ENCODE measurements at places on chromosomes 5 and 9.

GRCh38 chr9:35110327-35110761 is 5.3 kb downstream of the ATOSB start:
- no peak for DNase-seq

DNA sequence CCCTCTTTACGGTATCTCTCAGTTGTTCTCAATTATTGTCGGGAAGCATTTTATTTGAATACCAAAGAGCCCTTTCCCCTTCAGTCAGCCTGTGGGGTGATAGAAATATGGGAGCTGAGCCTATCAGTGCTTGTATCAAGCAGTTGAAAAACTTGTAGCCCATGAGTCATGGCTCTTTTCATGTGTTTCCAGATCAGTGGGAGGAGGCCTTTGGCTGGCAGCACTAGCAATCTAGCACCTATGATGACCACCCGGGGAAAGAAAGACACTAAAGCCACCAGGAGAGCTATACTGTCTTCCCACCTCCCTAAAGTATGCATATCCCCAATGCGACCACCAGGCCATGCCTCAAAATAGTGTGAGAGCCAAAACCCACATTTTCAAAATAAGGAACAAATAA is 696.9 kb upstream of the C9orf72 start:
- DNase-seq: no peak

DNA sequence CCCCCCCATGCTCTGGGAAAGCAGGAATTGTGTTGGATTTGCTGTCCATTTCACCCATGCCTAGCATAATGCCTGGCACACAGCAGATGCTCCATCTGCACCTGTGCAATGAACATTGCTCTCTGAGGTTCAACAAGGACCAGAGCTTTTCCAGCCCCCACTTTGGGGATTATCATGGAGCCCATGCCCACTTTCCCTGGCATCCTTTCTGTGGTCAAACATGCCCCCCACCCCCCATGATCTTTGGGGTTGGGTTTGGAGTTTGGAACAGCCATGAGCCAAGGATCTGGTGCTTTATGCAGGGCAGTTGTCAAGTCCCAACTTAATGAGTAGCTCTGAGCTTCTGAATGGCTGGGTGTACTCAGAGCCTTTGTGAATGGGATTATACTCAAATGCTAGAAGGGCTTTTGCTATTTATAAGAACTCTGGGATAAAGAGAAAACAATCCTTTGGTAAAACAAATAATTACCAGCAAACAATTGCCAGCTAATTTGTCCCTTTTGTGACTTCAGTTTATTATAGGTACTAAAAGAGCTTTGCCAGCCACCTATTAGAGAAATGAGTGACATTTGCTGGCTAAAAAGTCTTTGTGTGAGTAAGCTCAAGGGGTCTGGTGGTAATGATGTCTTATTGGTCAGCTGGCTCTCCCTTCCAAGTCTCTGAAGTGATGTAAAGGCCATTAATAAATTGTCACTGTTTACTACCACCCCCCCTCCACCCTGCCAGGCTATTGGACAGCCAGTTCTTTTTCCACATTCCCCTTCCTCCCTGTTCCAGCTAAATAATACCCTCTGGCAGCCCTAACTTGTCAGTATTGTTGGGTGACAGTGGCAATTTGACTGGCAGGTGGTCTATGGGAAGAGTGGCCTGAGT is 182.3 kb downstream of the MACROH2A1 start:
- no peak for DNase-seq

GRCh38 chr9:19922476-19923118 is 133.8 kb upstream of the SLC24A2 start:
- DNase-seq: peak; percentile 81

DNA sequence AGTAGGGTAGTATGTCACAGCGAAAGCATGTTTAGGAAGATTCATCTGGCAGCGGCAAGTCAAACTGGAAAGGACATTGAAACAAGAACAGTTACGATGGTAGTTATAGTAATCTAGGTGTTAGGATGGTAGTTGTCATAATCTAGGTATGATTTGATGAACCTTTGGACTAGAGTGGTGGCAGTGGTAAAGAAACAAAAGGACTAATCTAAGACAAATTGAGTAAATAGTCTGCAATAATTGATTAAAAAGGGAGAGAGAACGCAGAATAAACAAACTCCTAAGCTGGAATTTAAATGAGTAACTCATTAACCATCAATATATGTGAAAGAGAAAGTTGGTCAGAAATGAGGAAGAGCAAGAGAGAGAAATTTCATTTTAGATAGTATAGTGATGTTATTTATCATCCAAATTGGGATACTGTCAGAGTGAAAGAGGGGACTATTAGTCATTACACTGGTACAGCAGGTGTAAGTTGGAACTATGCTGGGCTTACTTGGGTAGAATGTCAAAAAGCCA is 56.8 kb downstream of the MTREX start:
- no peak for DNase-seq

- no peak for DNase-seq
Measured at GRCh38 chr5:128216860-128217531, 133.4 kb downstream of the SLC12A2 start.

- no peak for DNase-seq
Measured at GRCh38 chr5:2877522-2877921, 126.0 kb upstream of the IRX2 start.

- DNase-seq: no peak
Measured at GRCh38 chr9:113363336-113363735, 13.4 kb downstream of the HDHD3 start.

DNA sequence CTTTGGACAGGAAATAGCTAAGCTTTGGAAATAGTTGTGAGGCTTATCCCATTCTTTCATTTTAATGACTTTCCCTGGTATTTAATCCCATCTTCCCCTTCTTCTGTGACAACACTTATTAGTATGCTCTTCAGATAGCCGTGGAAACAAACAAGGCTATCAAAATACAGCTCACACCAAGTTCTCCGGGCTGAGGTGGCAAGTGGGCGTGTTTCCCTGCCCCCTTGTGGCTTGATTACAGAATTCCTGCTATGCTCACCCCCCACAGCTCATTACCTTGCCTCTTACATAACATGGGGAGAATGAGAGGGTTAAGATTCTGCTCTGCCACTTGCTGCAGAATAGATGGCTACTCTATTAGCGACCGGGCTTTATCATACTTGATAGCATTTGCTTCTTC is 437.1 kb upstream of the TLE4 start:
- peak; percentile 42 for DNase-seq

DNA sequence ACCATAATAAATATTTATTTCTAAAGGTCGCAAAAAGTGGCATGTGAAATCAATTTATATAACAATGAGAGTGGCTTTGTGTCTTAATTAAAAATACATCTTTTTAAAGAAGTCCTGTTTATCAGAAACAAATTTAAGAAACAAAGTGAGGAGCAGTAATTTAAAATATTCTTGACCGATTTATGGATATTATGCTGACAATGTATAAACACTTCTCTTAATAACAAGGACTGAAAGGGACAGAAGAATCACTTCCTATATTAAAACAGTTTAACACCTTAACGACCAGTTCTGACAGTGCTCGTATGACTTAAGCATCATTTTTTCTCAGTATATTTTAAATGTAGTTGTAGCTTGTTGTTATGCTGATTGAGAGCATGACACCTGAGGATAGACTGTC is 149.1 kb downstream of the GABRB2 start:
- DNase-seq: no peak

DNA sequence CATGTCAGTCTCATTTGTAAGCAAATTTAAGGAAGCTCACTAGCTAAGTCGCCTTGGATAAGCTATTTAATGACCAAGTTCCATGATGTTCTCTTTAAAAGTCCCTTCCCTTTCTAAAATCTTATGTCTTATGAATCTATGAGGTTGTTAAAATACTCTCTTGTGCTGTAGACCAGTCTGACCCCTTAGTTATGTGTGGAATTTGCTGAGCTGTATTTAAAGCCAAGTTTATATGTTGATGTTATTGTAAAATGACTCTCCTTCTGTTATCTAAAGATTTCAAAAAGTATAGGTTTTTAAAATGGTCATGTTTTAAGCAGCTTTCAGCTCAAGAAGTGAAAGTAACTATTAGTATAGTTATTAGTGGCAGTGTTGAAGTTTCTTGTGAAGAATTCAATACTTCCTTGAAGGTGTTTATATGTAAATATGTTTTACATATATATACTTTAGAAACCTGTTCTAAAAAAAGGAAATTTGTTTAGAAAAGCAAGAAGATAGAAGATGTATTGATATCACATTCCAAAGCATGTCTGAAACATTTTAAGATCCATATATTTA is 92.2 kb downstream of the CDC42SE2 start:
- no peak for DNase-seq

DNA sequence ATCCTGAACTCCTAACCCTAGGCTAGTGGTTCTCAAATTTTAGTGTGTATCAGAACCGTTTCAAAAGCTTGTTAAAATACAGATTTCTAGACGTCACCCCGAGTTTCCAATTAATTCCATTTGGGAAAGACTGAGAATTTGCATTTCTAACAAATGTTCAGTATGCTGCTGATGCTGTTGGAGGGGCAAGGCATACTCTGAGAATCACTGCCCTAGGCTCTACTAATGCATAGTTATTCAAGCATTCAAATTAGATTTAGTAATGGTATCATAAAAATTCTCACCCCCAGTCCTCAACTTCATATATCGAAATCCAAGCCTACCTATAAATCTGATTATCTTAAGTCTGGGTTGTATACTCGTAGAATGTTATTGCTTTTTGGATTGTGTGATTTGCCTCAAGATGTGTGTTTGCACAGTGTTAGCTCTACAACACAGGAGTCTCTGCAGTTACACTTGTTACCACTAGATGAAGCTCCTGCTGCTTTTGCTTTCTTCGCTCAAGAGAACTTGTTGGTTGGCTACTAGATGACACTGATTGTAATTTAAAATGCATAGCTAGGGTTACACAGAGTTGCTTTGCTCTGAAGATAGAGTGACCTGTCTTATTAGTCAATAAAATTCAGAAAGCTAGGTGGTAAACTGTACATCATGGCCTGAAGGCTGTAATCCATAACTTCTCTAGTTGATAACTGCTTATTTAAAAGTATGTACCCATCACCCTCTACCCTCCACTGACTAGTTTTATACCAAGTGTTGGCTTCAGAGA is 7.5 kb upstream of the ERAP2 start:
- peak; percentile 70 for DNase-seq

- no peak for DNase-seq
Measured at GRCh38 chr5:73783828-73784227, 157.8 kb downstream of the ARHGEF28 start.

DNA sequence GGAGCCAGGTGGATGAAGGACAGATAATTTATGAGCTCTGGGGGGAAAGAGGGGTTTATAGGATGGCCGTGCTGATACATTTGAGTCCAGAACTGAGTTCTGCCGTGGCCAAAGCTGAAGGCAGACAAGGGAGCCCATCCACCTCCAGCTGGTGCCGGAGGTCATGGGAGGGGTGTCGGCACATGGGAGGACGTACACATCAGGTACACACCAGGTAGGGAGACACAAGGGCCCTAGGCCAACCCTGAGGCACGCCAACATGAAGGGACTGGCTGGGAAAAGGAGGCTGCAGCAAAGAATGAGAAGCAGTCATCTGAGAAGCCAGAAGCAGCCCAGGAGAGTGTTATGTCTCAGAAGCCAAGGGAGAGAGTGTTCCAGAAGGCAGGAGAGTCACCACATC is 2.1 kb upstream of the GPRIN1 start:
- DNase-seq: no peak

DNA sequence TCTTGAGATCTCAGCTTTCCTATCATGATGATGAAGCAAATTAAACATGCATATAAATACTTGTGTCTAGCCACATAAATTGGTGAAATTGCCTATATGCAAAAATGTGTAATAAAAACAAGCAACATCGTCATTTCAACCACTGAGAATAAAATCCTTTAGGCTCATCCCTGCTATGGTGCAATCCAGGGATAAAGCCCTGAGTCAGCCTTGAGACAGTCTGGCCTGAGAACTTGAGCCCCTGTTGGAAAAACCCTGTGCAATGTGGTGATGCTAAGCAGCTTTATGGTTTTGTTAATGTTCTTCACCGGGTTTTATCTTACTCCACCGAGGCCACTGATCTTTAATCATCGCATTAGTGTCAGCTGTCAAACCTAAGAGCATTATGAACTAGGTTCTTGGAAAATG is 170.5 kb downstream of the DCP2 start:
- no peak for DNase-seq

GRCh38 chr9:27348785-27349697 is 52.1 kb upstream of the EQTN start:
- DNase-seq: no peak

DNA sequence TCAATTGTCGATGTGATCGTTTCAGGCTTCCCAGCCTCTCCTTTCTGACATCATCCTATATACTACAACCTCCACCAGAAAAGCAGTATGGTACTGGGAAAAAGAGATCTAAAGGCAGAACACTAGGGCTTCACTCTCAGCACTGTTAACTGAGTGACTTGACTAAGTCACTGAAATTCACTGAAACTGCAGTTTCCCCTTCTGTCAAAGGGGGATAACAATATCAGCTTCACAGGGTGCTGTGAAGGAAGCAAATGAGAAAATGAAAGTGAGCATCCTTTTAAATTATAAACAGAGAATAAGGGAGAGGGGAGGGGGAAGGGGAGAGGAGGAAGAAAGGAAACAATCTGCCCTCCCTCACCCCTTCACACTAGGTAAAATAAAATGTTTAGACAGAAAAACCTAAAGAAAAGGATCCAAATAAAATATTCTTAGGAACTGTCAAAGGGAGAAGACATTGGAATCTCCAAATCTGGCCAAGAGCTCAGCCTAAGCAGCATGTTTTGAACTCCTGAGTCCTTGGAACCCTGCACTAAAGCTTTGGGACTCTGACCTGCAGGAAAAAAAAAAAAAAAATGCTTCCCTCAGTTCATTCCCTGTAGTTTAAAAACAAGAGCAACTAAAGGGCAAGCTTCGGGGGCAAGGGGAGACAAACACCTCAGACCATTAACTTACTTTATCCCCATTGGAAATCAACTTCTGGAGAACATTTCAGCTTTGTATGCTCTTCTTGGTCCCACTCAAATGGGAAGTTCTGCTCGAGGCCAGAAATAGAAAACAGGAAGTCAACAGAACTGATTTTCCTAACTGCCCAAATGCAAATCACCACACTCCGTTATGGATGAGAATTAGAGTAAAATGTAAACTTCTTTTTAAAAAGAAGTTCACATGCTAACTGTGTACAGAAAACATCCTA is 178.3 kb downstream of the DEPDC1B start:
- DNase-seq: no peak

- DNase-seq: no peak
Measured at GRCh38 chr9:37908698-37909186, 4.8 kb upstream of the SLC25A51 start.

GRCh38 chr9:136082496-136083361 is 12.4 kb downstream of the NACC2 start:
- DNase-seq: no peak

DNA sequence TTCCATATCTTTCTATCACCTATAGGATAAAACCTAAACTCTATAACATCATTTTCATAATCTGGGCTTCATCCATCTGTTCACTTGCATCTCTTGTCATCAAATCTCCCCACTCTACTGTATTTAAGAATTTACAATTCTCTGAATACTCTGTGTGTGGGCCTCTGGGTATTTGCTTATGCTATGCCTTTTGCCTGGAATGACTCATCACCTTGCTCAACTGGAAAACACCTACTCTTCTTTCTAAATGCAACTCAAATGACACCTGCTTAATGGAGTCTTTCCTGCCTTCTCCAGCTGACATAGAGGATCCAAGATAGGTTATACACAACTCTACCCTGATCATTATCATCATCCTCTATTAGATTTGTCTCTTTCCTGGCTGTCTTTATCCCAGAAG is 421.7 kb downstream of the SPATA31D1 start:
- no peak for DNase-seq
